Smooth muscle cell of trachea (primary cell): ENCODE measurements at places on chromosomes 7 and 10. TPM values are rescaled to one million over a fixed set of nuclear protein-coding genes. Genes with fewer than 3 reads are reported as not detected.

The ACTL6B gene
- total RNA-seq: not detected in 2 replicates

The IL6 gene
- total RNA-seq: 2.2 and 15.1 TPM in 2 replicates

The MINDY4 gene
- 8.6 and 9.8 TPM in 2 replicates for total RNA-seq

The POLR2J gene
- 27.6 and 29.4 TPM in 2 replicates for total RNA-seq

The HIF1AN gene
- 12.7 and 18.2 TPM in 2 replicates for total RNA-seq

The NUDT13 gene
- 1.2 and 2.5 TPM in 2 replicates for total RNA-seq

The RNF133 gene
- 0.33 and 0.73 TPM in 2 replicates for total RNA-seq
